Tibial nerve (tissue), 4 donors: ENCODE measurements at places on chromosomes 13 and 19.

GRCh38 chr19:12936582-12936981 is 1.8 kb upstream of the CALR start:
- DNase-seq, result no peak
- H3K36me3 ChIP-seq, result peaks cover 16% of the 10 kb centered on the region
- H3K4me3 ChIP-seq, result no peak overlapping the region
- H3K27ac ChIP-seq, result no peak overlapping the region
- no peaks in the 10 kb centered on the region for H3K27me3 ChIP-seq

- peak within 1 kb of the TSS; percentile 17 for H3K4me3 ChIP-seq
- no peak within 1 kb of the TSS for H3K27ac ChIP-seq
- peaks cover 24% of the 10 kb centered on the region for H3K4me1 ChIP-seq
- DNase-seq, result no peak
These were observed at the start of gene PTH2 for GRCh38 chr19:49423071-49423984. TSS of gene PTH2 (minus strand) at chr19:49423441. CDS start at chr19:49423339, 102 bp downstream.

DNA sequence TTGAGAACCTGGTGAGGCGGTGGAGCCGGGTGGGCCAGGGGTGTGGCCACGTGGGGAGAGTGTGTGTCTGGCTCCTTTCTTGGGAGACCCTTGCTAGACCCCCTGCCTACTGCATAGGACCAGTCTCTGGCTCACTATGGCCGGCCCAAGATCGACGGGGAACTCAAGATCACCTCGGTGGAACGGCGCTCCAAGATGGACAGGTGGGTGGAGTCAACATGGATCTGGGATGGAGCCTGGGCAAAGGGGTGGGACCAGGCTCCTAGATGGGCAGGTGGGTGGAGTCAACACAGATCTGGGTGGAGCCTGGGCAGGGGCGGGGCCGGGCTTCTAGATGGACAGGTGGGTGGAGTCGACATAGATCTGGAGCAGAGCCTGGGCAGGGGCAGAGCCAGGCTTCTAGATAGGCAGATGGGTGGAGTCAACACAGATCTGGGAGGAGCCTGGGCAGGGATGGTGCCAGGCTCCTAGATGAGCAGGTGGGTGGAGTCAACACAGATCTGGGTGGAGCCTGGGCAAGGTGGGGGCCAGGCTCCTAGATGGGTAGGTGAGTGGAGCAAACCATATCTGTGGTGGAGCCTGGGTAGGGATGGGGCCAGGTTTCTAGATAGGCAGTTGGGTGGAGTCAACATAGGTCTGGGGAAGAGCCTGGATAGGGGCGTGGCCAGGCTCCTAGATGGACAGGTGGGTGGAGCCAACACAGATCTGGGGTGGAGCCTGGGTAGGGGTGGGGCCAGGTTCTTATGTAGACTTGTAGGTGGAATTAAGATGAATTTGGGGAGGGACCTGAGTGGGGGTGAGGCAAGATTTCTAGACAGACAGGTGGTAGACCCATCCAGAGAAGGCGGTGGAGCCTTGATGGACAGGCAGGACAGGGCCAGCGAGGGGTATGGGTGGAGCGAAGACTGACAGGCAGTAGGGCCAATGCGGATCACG is 56.5 kb downstream of the VAV1 start:
- no peaks in the 10 kb centered on the region for H3K27me3 ChIP-seq
- peaks cover 13% of the 10 kb centered on the region for H3K36me3 ChIP-seq
- no peaks in the 10 kb centered on the region for H3K4me1 ChIP-seq
- H3K27ac ChIP-seq, result no peak overlapping the region
- no peak overlapping the region for H3K4me3 ChIP-seq
- DNase-seq, result no peak

DNA sequence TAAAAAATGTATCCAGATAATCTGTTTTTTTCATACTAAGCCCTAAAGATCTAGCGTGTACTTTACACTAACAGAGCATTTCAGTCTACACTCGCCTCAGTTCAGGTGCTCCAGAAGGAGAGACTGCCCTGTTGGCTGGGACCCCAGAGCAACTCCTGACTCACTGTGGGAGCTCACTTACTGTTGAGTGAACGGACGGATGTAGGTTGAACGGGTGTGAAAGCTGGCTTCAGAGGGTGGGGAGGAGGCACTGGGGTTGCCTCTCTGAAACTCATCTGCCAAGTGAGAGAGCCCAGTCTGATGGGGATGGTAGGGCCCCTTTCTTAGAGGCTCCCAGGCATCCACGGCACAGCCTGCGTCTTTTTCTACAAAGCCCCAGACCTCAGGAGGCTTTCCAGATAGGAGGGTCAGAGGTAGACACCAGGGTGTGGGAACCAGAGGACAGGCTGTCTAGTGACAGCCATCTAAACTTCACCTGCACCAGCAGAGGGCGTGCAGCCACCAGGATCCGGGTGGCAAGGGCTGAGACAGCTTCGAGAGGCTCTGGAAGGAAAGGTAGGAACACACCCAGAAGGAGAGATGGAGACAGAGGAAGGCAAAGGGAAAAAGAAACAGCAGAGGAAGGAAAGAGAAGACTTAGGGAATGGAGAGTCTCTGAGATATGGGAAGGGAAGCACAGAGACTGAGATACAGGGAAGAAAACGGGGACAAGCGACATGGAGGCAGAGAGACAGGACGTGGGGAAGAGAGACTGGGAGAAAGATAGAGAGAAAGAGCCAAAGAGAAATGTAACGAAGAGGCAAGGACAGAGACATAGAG is 3.7 kb downstream of the KASH5 start:
- H3K27ac ChIP-seq, result no peak overlapping the region
- H3K4me1 ChIP-seq, result no peaks in the 10 kb centered on the region
- peak; percentile 65 for DNase-seq
- peaks cover 39% of the 10 kb centered on the region for H3K27me3 ChIP-seq
- no peak overlapping the region for H3K4me3 ChIP-seq

GRCh38 chr13:59280297-59280696 is 883.4 kb downstream of the DIAPH3 start:
- no peak overlapping the region for H3K27ac ChIP-seq
- DNase-seq, result no peak
- H3K27me3 ChIP-seq, result no peaks in the 10 kb centered on the region
- no peaks in the 10 kb centered on the region for H3K36me3 ChIP-seq
- H3K4me1 ChIP-seq, result no peaks in the 10 kb centered on the region

GRCh38 chr19:12244370-12244769 is 50.3 kb downstream of the ZNF44 start:
- no peak for DNase-seq
- no peak overlapping the region for H3K27ac ChIP-seq
- H3K4me3 ChIP-seq, result no peak overlapping the region
- no peaks in the 10 kb centered on the region for H3K27me3 ChIP-seq

- H3K4me3 ChIP-seq, result no peak overlapping the region
- H3K4me1 ChIP-seq, result peaks cover 85% of the 10 kb centered on the region
- no peak for DNase-seq
- H3K36me3 ChIP-seq, result no peaks in the 10 kb centered on the region
- H3K27ac ChIP-seq, result peak overlapping the region; percentile 41
These were observed 107.9 kb downstream of the RGCC start for GRCh38 chr13:41565216-41565615.

DNA sequence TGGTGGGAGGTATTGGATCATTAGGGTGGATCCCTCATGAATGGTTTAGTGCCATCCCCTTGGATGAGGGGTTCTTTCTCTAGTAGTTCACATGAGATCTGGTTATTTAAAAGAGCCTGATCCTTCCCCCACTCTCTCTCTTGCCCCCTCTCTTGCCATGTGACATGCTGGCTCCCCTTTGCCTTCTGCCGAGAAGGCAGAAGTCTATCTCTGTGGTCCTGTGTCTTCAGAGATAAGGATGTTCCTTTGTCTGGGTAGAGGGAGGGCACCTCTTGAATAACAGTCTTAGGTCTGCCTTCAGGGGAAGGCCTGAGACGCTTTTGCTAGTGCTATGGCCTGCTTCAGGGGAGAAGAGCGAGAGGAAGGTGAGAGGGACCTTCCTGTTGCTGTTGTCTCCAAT is 2.0 kb upstream of the ZDHHC20 start:
- no peak overlapping the region for H3K27ac ChIP-seq
- no peak for DNase-seq
- H3K36me3 ChIP-seq, result no peaks in the 10 kb centered on the region
- no peaks in the 10 kb centered on the region for H3K27me3 ChIP-seq
- H3K4me3 ChIP-seq, result no peak overlapping the region

- peaks cover 91% of the 10 kb centered on the region for H3K27me3 ChIP-seq
- no peak overlapping the region for H3K4me3 ChIP-seq
- no peak for DNase-seq
- H3K27ac ChIP-seq, result no peak overlapping the region
- no peaks in the 10 kb centered on the region for H3K36me3 ChIP-seq
These were observed 2.8 kb downstream of the GIPR start for GRCh38 chr19:45670670-45671453.

DNA sequence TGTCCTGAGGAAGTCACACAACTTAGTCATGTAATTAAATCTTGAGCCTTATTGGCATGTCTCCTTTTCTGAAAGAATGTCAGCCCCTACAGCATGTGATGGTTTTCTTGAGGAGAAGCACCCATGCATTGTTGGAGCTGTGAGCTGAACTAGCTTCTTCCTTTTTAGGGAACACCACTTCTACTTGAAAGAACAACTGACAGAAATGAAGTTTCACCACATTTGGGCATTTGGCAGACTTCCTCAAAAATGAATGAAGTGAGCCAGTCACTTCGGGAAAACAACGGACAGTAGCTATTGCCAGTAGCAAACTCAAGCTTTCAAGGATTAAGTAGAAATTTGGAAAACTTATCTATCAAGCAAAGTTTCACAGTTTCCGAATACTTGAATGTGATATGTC is 1351.3 kb downstream of the EFNB2 start:
- DNase-seq, result no peak
- no peak overlapping the region for H3K27ac ChIP-seq
- H3K4me1 ChIP-seq, result no peaks in the 10 kb centered on the region
- no peaks in the 10 kb centered on the region for H3K27me3 ChIP-seq
- no peak overlapping the region for H3K4me3 ChIP-seq

GRCh38 chr13:29436721-29437280 is 158.7 kb downstream of the SLC7A1 start:
- no peaks in the 10 kb centered on the region for H3K27me3 ChIP-seq
- no peaks in the 10 kb centered on the region for H3K4me1 ChIP-seq
- H3K4me3 ChIP-seq, result no peak overlapping the region
- DNase-seq, result no peak
- no peaks in the 10 kb centered on the region for H3K36me3 ChIP-seq

- H3K27me3 ChIP-seq, result no peaks in the 10 kb centered on the region
- no peaks in the 10 kb centered on the region for H3K36me3 ChIP-seq
- H3K4me3 ChIP-seq, result no peak overlapping the region
- DNase-seq, result no peak
- H3K4me1 ChIP-seq, result peaks cover 21% of the 10 kb centered on the region
- no peak overlapping the region for H3K27ac ChIP-seq
These were observed 7.1 kb downstream of the LDLR start for GRCh38 chr19:11096210-11096841.

GRCh38 chr13:59774491-59774971 is 389.2 kb downstream of the DIAPH3 start:
- no peak for DNase-seq
- H3K27ac ChIP-seq, result no peak overlapping the region
- no peaks in the 10 kb centered on the region for H3K4me1 ChIP-seq
- H3K36me3 ChIP-seq, result no peaks in the 10 kb centered on the region
- no peak overlapping the region for H3K4me3 ChIP-seq
- H3K27me3 ChIP-seq, result no peaks in the 10 kb centered on the region

- DNase-seq, result no peak
- H3K4me3 ChIP-seq, result no peak overlapping the region
- no peaks in the 10 kb centered on the region for H3K4me1 ChIP-seq
- peaks cover 12% of the 10 kb centered on the region for H3K36me3 ChIP-seq
These were observed 128.9 kb downstream of the B3GLCT start for GRCh38 chr13:31328549-31329235.

DNA sequence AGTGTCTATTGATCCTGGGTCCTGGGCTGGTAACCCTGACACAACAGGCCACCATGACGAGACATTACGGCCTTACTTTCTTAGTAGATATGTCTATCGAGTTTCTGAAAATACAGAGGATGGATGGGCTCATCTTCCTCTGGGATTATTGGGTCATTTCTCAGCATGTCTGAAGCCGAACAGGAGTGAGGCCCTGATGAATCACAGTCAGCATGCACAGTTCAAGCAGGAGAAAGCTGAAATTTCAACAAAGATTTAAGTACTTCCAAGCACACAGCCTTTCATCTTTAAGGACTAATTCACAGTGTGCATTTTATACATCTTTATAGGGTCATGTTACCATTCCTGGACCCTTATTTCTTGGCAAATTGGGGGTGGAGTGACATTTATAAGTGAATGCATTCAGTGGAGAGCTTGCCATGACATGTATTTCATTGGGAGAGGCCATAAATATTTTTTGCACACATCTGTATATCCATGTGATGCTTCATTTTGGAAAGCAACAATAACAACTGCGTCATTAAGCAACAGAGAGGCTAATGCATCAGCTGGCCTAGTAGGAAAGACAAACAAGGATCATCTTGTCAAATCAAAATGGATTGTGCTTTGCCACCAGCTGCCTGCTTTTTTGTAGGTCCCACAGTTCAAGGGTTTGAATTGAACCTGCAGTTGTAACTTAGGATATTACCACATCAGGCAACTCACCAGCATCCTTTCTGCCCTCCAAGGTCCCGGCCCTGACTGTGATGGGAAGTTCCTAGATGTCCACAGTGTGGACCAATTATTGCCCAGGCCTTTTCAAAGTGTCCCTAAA is 143.5 kb downstream of the DNAJC15 start:
- DNase-seq, result no peak
- no peaks in the 10 kb centered on the region for H3K4me1 ChIP-seq
- no peak overlapping the region for H3K4me3 ChIP-seq
- H3K36me3 ChIP-seq, result no peaks in the 10 kb centered on the region
- H3K27ac ChIP-seq, result no peak overlapping the region

DNA sequence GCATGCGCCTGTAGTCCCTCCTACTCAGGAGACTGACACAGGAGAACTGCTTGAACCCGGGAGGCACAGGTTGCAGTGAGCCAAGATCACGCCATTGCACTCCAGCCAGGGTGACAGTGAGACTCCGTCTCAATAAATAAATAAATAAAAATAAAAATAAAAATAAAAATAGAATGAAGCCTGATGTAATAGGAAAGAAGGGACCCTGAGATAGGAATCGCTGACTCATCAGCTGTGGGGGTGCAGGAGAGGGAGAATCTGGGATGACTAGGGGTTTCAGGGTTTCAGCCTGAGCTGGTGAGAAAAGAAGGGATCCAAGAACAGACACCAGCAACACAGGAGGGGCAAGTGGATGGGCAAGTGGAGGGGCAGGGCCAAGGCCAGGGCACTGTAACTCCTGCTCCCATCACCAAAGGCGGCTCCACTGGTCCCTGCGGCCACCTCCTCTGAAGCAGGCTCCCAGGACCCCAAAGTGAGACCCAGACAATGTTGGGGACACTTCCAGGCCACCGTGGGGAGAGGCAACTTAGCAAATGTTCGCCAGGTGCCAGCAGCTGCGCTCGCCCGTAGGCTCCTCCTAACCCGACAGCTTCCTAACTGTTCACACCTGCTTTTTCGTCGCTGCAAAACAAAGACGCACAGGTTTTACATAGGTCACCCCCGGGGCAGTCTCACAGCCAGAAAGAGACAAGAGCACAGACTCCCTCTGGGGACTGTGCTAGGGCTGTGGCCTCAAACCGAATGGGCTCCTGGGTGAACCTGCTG is 1.2 kb downstream of the HAUS8 start:
- H3K36me3 ChIP-seq, result no peaks in the 10 kb centered on the region
- DNase-seq, result no peak
- peaks cover 14% of the 10 kb centered on the region for H3K4me1 ChIP-seq
- H3K4me3 ChIP-seq, result peak overlapping the region; percentile 98
- no peaks in the 10 kb centered on the region for H3K27me3 ChIP-seq
- peak overlapping the region; percentile 89 for H3K27ac ChIP-seq
